IPS DF 6.9 (cell line): ENCODE measurements at places on chromosomes 3 and 15.

DNA sequence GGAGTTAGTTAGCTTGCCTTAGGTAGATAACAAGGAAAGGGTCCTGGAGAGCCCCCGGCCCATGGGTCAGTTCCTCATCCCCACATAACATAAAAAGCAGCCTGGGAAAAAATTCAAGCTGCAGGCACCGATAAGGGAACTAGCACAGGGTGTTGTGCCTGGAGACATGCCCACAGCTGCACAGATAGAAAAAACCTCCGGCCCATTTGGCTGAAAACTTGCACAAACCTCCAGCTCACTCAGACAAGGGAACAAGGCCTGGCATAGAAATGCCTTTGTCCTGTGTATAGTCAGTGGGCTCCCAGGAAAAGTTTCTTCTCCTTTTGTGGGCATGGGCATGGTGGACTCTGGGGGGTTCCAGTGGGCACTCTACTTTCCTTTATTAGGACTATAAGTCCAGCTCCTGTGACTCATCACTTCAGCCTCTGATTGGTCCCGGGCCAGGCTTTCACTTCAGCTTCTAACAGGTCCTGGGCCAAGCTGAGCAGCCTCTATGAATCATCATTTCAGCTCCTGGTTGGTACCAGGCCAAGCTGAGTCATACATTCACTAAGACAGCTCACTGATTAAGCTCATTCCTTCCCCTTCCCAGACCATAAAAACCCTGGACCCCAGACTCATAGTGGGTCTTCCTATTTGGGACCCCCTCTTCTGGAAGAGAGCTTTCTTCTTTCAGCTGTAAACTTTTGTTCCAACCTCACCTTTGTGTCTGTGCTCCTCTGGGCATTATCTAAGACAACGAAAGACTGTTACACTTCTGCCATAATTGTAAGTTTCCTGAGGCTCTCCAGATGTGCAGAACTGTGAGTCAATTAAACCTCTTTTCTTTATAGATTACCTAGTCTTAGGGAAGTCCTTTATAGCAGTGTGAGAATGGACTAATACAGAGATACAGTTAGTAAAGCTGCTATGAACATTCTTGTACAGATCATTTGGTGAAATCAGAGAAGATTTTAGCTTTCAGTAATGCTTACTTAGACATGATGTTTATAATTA lies 348.0 kb upstream of the DPPA4 start:
- no peak for DNase-seq

GRCh38 chr3:194931865-194932264 lies 246.2 kb downstream of the FAM43A start:
- no peak for DNase-seq

- no peak for DNase-seq
Observed at GRCh38 chr3:49593041-49593440, 38.8 kb downstream of the BSN start.

GRCh38 chr3:23884481-23884880 lies 32.3 kb downstream of the NKIRAS1 start:
- DNase-seq = no peak

GRCh38 chr3:12681943-12682390 lies 18.1 kb upstream of the RAF1 start:
- DNase-seq = no peak

GRCh38 chr15:40092256-40092978 lies 16.3 kb downstream of the BMF start:
- DNase-seq = no peak

DNA sequence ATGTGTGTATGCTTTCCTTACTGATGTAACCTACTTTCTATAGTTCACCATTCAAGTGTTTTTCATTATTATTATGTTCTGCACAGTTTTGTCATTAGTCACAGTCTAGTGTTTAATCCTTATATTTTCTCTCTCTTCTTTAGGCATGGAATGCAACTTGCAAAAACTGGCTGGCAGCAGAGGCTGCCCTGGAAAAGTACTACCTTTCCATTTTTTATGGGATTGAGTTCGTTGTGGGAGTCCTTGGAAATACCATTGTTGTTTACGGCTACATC lies 6.9 kb downstream of the SUCNR1 start:
- DNase-seq = no peak

- no peak for DNase-seq
Observed at GRCh38 chr3:58628823-58629562, 37.6 kb downstream of the FAM3D start.

- DNase-seq = no peak
Observed at GRCh38 chr3:57068437-57069089, 8.1 kb downstream of the SPATA12 start.

- DNase-seq = no peak
Observed at GRCh38 chr3:35296533-35296932, 342.8 kb upstream of the ARPP21 start.

- no peak for DNase-seq
Observed at GRCh38 chr3:33041909-33042308, 55.0 kb downstream of the GLB1 start.

GRCh38 chr3:131957511-131957910 lies 77.3 kb downstream of the CPNE4 start:
- no peak for DNase-seq
